ENCODE measurements at places on chromosomes 2 and 18.

GRCh38 chr2:65630643-65631042 is 198.2 kb upstream of the SPRED2 start:
- peak; percentile 54 for DNase-seq

DNA sequence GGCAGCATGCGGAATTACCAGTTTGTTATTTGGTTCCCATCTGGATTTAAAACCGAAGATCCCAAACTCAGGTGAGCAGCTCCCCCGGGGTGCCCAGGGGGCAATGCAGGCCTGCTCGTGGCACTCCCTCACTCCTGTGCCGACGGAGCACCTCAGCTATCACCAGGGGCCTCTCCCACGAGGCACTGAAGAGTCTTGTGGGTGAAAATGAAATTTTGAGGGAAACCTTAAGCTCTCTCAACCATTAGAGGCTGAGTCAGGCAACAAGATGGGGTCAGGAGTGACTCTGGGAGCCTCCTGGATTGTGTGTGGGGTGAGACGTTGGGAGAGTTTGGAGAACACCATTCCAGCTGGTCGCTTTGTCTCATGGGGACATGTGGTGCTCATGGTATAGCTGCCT is 189.0 kb downstream of the PRKCE start:
- no peak for DNase-seq

DNA sequence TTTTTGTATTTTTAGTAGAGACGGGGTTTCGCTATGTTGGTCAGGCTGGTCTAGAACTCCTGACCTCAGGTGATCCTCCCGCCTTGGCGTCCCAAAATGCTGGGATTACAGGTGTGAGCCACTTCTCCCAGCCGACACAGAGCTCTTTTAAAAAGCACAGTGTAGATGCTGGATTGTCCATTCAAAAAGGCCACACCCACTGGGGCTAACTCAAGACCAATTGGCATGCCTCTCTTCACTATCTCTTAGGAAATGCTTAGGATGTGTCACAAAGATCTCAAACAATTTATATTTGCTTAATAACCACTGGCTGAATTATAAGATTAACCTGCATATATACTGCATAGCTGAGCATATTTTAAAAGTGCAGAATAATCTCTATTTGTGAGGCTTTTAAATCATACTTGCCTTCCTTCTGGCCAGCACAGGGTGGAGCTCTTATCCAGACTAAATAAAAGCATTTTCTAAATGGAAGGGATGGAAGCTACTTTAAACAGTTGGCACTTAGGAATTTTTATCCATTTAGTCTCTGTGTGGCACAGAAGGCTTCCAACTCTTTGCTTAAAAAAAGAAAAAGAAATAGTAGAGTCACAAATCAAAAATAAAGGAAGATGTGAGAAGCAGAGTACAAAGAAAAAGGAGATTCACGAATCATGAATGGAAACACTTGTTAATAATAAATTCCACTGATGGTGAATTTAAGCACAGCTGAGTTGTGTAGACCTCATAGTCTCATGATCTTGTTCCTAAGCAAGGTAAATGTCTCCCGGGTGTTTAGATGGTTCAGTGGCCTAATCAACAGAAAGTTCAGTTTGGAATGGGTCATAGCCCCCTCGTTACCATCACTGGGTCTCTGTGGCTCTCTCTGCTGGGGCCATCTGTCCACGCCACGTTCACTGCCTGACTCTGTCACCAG is 22.4 kb downstream of the CRYGD start:
- DNase-seq = peak; percentile 44

- DNase-seq = no peak
Measured at GRCh38 chr2:27708257-27708654, 44.6 kb downstream of the SLC4A1AP start.

DNA sequence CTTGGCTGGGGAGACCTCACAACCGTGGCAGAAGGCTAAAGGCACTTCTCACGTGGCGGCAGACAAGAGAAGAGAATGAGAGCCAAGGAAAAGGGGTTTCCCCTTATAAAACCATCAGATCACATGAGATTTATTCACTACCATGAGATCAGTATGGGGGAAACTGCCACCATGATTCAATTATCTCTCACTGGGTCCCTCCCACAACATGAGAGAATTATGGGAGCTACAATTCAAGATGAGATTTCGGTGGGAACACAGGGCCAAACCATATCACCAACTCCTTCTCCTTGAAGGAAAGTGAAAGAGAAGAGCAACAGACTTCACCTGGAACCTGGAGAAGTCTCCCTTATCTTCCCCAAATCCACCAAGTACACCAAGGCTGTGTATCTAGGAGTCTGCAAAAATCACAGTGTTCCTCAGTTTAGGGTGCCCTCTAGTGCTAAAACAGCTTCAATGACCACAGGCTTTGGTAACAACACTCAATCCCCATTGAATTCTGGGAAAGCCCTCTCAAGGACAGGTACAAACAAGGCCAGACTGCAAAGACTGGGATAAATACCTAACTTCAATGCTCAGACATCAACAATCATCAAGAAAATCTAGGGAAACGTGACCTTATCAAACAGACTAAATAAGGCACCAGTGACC is 148.8 kb upstream of the SRD5A2 start:
- peak; percentile 57 for DNase-seq

DNA sequence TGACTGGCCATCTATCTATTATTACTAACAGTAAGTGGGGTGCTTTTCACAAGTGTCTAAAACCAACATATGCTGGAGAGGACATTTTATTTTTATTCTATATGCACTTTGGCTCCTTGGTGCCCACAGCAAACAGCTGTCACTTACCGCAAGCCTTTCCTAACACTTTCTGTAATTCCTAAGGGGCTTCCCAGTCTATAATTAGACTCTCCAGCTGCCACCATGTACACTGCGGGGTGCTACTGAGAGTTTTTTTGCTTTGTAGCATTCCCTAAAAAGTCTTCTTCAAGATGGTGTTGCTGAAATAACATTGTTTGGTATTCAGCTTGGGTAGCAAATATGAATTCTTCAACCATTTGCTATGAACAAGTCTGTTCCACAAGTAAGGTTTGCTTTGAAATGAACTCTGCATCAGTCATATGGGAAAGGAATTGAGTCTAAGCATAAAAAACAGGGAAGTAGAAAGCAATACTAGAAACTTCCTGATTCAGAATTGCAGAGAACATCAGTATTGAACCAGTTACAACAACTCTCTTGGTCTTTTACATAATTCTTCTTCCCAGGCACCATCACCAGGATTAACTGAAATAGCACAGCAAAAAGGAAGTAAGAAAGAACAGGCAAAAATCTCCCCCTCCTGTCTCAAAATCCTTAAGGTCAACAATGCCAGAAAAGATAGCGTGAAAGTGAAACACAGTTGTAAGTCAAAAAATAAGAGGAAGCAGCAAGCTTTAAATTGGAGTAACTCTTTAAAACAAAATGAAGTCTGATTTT is 28.6 kb downstream of the EPB41L3 start:
- DNase-seq = no peak

DNA sequence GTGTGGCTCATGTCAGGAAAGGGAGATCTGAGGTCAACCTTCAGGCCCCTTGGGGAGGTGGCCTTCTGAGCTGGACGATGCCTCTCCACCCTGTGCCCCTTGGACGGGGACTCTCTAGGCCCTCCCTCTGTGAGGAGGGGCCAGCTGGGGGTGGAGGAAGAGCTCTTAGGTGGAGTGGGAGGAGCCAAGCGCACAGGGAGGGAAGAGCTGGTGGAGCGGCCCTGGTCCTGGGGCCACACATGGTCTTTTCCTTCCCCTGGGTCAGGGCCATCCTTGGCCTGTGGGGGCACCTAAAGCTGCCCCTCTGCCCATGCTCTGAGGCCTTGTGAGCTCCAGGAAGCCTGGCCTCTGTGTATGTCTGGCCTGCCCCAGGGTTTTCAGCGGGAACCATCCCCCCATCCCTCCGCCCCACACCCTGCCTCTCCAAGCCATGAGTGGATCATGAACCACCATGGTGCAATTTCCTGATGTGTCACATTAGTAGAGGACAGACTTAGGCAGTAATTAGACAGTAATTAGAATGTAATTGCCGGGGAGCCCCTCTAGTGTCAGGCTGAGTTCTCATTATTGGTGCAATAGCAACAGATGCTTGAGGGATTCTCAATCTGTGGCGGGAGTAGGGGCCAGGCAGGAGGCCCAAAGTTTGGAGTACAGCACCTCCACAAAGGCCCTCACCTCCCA is 63.0 kb downstream of the GLI2 start:
- DNase-seq = no peak

- no peak for DNase-seq
Measured at GRCh38 chr2:203122317-203122986, 107.8 kb downstream of the NBEAL1 start.

DNA sequence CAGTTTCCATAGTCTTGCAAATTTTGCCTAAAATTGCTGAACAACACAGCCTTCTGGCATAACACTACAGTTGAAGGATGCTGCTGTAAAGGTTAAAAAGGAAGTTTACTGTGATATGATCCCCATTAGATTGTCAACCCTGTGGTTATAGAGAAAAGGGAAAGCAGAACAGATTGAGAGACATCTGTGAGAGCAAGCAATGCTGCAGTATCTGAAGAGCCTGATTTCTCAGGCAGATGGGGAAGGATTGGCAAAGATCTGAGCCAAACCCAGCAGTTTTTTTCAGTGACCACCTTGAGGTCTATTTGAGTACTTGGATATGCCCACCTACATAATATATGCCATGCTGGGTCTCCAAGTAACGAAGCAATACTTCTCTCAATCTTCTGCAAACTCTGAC is 8.5 kb upstream of the ST8SIA3 start:
- no peak for DNase-seq

DNA sequence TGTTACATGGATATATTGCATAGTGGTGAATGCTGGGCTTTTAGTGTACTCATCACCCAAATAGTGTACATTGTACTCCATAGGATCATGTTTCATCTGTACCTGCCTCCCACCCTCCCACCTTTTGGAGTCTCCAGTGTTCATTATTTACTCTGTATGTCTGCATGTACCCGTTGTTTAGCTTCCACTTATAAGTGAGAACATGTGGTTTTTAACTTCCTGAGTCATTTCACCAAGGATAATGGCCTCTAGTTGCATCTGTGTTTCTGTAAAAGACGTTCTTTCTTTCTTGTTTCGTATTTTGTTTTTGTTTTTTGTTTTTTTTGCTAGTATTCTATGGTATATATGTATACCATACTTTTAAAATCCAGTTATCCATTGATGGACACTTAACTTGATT is 107.5 kb downstream of the MSTN start:
- no peak for DNase-seq

DNA sequence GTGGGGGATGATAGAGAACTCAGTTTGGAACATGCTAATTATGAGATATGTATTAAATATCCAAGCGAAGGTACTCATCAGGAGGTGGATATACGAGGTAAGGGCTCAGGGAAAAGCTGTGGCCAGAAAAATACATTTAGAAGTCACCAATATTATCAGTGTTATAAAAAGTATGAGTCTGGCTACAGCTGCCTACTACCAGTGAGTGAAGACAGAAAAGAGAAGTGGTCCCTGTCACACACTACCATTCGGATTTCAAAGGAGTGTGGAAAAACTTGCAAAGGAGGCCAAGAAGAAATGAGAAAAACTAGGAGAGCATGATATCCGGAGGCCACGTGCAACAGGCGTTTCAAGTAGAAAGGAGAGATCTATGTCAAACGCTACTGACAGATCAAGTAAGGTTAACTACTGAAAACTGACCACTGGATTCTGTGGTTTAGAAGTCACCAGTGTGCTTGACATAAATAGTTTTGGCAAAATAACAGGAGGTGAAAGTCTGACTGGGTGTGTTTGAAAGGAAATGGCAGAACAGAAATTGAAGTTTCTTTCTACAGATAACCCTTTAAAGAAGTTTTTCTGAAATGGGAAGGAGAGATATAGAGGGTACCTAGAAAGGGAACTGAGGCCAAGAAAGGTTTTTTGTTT is 118.7 kb upstream of the DNMT3A start:
- DNase-seq = no peak

- no peak for DNase-seq
Measured at GRCh38 chr2:100581277-100581612, 18.5 kb downstream of the PDCL3 start.

DNA sequence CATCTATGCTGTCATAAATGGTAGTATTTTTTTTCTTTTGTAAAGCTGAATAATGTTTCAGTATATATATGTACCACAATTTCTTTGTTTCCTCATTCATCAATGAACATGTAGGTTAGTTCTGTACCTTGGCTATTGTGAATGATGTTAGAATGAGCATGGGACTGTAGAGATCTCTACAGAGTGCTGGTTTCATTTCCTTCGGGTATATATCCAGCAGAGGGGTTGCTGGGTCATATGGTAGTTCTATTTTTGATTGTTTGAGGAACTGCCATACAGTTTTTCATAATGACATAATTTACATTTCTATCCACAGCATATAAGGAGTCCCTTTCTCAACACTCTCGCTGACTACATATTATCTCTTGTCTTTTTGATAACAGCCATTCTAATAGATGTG is 243.5 kb downstream of the CDH7 start:
- no peak for DNase-seq

DNA sequence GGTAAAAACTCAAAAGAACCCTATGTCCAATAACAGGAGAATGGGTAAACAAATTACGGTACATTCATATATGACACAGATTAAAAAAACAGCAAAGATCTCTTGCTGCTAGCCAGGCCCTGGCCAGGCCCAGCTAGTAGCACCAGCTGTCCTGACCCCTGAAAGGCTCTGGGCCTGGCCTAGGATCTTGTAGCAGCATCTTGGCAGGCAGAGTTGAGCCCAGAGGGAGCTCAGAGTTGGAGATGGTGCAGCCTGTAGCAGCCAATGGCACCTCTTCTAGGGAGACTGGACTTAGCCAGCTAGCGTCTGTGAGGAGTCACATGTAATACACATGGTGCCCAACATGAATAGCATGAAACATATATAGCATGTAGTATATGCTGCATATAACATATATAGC is 69.1 kb downstream of the HS6ST1 start:
- DNase-seq = no peak

DNA sequence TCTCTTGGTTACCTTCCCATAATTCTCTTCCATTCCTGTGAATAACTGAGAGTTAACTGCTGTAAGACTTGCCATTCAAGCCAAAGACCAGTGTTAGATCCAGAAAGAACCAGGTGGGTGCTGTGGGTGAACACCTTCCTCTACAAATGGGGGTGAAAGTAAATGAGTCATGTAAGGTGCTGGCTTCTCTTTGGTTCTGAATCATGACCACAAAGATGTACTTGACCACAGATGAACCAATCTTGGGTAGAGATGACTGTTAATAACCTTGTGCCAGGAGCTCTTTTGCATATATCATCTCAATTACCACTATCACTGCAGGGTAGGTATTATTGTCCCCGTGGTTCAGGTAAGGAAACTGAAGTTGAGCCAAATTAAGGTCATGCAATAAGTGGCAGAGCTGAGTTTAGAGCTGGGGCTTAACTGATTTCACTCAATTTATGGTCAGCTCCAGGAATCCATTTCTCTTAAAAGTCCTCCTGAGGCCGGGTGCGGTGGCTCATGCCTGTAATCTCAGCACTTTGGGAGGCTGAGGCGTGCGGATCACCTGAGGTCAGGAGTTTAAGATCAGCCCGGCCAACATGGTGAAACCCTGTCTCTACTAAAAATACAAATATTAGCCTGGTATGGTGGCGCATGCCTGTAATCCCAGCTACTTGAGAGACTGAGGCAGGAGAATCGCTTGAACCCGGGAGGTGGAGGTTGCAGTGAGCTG is 244.9 kb upstream of the CXCR4 start:
- no peak for DNase-seq
